Stimulated activated CD8-positive, alpha-beta memory T cell treated with anti-CD3 and anti-CD28 coated beads, Interleukin-7, amount 100 ng/mL, for 24 hours (primary cell): ENCODE measurements at places on chromosomes 7 and 10.

DNA sequence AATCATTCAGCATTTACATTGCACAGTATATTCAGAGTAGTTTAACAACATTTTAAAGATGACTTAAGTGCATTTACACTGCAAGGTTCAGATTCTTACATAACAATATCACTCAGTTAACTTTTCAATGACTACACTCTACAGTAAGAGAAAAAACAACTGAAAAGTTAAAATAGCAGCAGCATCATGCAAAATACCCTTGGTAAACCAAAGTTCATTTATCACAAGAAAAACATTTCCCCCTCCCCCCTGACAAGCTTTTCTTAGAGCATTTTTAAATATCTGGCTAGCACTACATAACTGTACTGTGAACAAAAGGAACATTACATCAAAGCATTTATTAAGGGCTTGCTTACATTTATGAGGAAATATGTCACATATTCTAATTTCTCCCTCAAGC lies 179.5 kb upstream of the HGF start:
- no peak for DNase-seq

DNA sequence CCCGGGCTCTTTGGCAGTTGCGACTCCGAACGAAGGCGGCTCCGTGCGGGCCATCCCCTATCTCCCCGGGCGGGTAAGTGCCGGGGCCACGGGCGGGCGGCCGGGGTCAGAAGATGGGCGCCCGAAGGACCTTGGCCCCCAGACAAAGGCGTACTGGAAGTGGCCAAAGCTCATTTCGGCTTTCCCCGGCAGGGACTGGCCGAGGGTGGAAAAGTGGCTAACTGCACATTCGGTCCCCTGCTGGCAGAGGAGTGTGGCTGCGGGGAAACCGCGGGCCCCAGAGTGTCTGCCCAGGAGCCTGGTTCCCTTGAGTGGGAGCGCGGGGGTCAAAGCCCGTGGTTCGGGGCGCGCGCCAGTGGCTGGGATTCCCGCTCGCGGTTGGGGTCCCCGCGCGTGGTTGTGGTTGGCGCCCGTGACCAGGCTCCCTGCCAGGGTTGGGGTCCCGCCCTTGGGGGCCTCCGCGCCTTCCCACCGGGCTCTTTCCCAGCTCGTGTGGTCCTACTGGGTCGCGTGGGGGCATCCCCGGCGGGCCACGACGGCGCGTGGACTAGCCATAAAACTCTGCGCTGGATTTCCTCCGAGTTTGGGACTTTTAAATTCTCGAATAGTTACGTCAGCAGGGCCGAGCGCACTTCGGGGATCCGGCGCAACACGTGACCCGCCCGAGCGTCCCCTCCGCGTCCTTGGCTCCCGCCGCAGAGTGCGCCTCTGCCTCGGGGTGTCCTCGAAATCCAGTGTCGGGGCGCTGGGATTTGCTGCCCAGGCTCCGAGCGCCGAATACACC lies 124.4 kb downstream of the TACC2 start:
- no peak for DNase-seq

DNA sequence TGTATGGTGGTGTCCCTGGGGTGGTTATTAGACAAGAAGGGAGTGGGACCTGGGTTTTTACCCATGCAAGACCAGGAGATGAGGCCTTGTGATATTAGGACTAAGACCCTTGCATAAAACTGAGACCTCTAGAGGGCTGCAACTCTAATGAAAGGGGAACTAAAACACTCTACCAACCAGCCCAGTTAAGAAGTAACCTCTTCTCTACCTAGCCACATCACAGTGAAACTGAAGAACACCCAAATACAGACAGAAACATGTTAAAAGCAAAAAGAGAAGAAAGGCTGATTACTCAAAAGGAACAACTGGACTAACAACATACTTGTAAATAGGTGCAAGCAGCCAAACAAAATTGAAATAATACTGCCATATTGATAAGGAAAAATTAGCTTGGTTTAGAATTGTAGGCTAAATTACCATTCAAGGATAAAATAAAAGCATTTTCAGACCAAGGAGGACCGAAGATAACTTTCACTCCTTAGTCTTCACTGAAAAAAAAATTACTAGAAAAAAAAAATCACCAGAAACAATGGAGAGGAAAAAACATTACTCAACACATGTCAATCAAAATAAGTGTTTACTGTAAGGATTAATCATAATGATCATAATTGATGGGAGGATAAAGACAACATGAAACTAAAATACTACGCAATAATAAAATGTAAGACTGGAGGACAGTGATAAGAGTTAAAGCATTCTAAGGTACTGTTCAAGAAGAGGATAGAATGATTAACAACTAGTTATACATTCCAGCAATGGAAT lies 27.6 kb downstream of the ERLIN1 start:
- DNase-seq = no peak

- no peak for DNase-seq
Measured at GRCh38 chr7:158085741-158086695, 501.6 kb downstream of the PTPRN2 start.

- DNase-seq = no peak
Measured at GRCh38 chr10:33332183-33333065, 2.0 kb downstream of the NRP1 start.

- no peak for DNase-seq
Measured at GRCh38 chr10:17548770-17549169, 68.4 kb downstream of the HACD1 start.

- DNase-seq = no peak
Measured at GRCh38 chr10:58400609-58401008, 15.4 kb downstream of the TFAM start.

- peak; percentile 22 for DNase-seq
Measured at GRCh38 chr10:31759124-31759798, 169.4 kb downstream of the ARHGAP12 start.

DNA sequence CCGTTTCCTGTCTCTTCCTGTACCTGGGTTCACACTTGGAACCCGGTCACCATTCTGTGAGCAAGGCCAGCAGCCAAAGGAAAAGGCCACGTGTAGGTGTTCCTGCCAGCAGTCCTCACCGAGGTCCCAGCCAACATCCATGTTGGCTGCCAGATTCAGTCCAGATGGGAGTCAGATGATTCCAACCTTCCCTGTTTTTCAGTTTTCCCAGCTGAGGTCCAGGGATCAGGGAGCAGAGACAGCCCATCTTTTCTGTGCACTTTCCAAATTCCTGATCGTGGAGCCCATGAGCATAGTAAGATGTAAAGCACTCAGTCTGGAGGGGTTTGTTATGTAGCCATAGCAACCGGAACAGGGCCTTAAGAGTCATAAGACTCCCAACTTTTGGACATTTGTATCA lies 3.9 kb upstream of the PVRIG start:
- no peak for DNase-seq

DNA sequence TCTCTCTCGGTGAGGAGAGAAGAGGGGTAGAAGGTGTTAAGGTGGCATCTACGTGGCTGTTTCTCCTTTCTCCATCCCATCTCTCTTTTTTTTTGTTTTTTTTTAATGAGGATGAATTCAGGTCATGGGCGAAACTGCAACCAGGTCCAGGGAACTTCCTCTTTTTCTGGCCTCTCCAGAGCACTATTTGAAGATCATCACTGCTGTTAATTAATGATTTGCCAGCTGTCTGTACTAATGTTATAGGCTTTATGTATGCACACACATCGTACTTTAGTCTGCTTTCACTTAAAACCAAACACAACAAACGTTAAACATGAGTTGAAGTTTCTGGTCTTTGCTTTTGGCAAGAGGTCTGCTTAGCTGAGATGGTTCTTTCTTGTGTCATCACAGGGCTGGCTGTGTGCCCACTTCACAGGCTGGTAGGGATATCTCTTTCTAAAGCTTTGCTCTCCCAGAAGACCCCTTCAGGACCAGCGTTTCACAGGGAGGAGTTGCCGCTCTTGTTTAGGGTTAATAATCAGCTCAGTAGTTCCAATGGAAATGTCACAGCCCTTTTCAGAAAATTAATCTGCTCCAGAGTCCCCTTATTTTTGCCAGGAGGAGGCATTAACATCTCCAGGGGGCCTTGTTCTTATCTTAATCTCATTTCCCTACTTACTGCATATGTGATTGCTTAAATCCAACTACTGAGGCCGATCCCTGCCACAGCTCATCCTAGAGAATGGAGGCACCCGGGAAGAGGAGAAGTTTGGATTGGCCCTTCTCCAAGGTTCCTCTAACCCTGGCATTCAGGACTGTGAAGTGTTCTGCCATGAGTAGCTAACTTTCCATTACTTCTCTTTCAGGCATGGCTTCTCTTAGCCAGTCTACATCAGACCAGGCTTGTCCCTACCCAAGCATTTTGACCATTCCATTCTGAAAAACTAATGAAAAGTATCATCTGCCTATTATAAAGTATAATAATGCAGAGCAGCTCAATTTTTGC lies 273.9 kb upstream of the NFE2L3 start:
- no peak for DNase-seq

- no peak for DNase-seq
Measured at GRCh38 chr10:32232378-32232777, 114.6 kb downstream of the EPC1 start.

DNA sequence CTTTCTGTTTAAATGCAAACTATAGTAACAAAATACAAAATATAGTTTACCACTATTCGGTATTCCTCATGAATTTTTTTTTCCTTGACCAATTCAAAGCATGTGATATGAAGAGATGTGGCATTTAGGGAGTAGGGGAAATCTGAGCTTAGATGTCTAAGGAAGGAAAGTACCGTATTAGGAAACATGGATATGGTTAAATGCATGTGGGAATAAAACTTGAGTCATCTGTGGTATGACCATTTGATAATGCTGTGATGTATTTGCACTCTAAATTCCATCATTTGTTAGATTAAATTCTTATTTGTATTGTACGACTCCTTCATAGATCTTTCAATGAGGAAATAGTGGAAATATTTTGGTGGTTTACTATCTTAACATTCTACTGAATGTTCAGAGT lies 19.7 kb downstream of the AHR start:
- no peak for DNase-seq

DNA sequence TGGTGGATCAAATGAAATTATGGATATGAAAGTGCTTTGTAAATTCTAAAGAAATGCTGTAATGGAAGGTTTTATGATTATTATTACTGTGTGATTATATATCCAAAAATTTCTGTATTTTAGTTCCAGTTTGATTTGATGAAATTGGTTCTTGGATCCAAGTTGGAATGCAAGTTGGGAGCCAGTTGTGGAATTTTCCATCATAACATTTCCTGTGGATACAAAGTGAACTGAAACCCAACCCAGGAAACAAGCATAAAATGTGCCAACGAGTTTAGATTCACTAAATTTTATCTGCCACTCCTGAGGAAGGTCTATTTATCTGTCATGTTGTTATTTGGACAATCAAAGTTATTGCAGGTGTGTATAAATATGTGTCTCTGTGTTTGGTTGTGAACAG lies 131.4 kb upstream of the MDFIC start:
- no peak for DNase-seq

GRCh38 chr7:18808026-18808425 lies 309.4 kb downstream of the TWIST1 start:
- DNase-seq = no peak

DNA sequence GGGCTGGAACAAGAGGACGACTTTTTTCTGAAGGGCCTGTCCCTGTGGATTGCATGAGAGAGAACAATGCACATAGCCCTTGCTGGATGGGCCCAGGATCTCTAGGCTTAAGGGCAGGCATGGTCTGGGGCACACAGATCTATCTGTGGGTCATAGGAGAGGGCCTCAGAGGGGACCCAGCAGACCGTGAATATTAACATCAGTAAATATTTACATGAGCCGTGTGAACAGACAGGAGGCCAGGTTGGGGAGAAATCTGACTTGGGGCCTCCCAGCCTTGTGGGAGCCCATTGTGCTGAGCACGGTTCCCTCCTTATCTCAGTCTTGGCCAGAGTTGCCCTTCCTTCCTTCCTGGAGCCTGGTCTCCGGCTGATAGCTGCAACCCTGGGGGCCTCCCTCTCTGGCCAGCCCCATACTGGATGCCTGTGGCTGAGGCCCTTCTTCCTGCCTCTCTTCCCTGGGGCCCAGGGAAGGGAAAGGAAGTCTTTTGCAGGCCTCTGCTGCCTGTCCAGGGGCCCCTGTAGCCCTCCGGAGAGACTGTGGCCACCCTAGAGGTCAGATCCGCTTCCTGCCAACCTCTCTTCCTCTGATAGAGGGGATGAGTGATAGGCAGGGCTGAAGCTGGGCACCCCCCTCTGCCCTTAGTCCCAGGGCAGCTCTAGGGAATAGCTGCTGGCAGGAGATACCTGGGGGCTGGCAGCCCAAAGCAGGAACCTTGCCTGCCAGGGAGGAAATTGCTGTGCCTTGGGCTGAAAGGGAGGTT lies 44.5 kb upstream of the TRIM8 start:
- no peak for DNase-seq

GRCh38 chr7:155555116-155555695 lies 8.8 kb upstream of the CNPY1 start:
- no peak for DNase-seq

GRCh38 chr7:127953423-127954356 lies 77.5 kb downstream of the LRRC4 start:
- DNase-seq = no peak

DNA sequence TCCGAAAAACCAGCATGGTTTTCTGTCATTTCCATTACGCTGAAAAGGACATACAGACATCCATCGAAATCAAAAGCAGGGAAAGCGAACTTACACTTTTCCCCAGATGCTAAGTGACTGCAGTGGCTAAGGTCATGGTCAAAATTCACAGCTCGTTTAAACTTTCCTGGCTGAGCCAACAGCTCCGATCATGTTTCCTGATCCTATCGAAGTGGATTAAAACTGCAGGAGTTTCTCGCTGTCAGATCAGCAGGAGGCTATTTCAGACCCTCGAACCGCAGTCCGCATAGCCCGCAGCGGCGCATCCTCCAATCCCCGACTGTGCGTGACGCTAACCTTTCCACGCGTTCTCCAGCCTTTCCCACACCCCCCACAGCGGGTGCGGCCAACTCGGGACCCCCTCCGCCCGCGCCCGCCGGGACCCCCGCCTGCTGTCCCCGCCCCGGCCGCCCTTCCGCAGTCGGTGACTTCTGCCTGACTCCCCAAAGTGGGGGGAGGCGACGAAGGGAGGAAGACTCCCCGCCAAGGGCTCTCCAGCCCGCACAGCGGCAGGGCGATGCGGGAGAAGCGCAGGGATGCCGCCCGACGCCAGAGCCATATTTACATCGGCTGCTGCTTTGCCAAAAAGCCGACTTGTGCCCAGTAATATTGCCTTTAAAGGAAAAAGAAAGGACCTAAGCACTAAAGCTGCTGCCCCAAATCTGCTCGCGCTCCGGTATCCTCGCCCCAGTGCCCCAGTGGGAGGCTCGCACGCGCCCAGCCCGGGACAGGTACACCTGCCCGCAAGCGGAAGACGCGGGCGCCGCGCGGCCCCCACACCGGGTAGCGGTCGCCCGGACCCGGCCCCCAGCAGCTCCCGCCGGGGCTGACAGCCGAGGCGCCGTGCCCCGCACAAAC lies 1.2 kb downstream of the PIP4K2A start:
- DNase-seq = no peak

- DNase-seq = no peak
Measured at GRCh38 chr7:111508387-111508786, 53.9 kb downstream of the IMMP2L start.

- no peak for DNase-seq
Measured at GRCh38 chr7:99786726-99787335, 2.8 kb upstream of the CYP3A4 start.

DNA sequence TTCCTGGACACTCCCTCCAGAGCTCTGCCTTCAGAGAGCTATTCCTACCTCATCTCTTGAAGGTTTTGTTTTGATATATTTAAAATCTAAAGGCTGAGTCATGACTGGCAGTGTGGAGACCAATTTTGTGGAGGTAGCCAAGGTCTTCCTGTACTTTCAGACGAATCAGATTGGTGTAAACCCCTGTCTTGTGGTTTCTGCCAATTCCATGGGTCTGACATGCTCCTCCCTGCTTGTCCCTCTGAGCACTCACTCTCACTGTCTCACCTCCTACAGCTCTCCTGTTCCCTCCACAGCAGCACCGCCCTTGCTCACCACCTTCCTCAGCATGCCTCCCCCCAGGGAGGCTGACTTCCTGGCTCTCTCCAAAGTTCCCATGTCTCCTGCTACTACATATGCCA lies 179.8 kb downstream of the NPSR1 start:
- no peak for DNase-seq
